ENCODE measurements at places on chromosomes 1 and 21.

DNA sequence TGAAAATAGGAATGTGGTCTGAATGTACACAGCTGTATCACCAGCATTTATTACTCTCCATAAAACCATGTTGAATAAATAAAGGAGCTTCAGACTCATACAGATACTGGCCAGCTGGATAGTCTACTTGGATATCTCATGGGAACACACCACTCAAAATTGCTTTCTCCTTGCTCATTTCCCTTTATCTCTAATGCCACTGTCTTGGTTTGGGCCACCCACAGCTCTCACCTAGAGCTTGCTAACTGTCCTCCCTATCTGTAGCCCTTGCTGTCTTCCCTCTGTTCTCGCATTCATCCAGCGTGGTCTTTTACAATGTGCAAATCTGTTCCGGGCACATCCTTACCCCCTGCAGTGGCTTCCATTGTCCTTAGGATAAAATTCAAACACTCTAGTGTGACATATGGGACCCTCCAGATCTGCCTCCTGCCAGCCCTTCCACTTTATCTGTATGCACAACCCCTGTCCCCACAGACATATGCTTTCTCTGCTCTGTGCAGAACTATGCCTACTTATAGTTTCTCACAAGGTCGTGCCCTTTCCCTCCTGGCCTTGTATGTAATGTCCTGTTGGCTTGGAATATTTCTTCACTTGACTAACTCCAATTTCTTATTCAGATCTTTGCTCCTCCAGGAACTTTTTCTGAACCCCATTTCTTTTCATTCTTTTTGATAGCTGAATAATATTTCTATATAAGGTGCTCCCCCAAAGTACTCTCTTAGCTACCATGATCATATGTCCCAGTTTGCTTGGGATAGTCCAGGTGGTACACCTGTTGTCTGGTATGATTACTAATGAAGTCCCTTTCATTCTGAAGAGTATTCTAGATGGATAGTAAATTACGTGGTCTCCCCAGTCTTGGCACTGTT, 2.9 kb downstream of the FLVCR1 start:
- no peak for DNase-seq

DNA sequence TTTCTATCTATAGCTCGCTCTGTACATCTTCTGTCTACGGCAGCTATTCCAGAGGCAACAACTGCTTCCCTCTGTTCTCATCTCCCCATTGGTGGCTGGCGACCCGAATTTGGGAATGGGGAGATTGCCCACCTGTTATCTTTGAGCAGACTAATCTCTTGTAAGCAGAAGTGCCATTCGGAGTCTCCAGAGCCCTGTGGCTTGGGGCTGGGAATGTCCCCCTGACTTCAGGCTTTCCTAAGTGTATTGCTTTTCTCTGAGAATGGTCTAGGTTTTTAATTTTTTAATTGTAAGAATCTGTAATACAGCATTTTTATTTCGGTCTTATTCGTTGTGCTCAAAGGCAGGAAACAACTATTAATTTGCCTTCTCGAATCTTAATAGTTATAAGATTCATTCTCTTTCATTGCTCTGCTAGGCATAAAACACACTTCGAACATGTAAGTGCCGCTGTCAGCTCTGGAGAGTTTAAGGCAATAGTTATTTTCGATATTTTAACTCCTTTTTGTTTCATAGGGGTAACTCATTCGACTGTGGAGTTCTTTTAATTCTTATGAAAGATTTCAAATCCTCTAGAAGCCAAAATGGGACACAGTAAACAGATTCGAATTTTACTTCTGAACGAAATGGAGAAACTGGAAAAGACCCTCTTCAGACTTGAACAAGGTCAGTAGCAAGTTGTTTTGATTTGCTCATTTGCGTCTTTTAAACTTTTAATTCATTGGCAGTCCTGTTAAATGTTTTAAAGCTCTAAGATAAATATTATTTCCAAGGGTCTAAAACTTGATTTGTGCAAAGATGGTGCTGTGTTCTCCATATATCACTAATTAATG, 514 bp downstream of the AGL start:
- no peak for DNase-seq

GRCh38 chr1:100506217-100506616, 31.7 kb upstream of the GPR88 start:
- no peak for DNase-seq

GRCh38 chr1:163928651-163929050, 606.9 kb downstream of the NUF2 start:
- DNase-seq: no peak

DNA sequence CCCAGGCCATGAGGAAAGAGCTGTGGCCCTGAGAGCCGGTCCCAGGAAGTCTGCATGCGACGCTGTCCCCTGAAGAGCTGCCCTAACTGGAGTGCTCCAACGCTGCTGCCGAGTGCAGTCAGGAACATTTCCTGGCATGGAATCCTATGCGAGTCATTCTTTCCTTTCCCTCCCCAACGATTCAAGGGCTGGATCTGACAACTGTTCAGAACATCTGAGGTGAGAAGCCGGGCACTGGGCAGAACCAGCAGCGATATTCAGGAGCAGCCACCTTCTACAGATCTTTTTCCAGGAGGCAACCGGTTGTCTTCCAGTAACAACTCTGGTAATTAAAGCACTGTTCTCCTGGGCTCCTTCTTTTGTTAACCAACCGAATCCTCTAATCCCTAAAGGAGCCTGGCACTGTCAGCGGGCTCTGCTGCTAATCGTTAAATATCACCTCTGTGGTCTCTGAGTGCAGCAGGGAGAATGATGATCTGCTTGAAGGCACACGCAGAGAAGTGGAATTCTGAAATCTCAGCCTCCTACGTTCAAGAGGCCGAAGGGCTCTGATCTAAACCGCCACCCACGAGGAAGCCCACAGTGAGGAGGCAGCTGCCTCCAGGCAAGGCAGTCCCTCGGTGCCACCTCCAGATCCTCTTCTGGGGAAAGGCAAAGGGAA, 55.8 kb downstream of the SLC45A1 start:
- no peak for DNase-seq

GRCh38 chr21:37253991-37254390, 13.1 kb downstream of the VPS26C start:
- DNase-seq: no peak

GRCh38 chr1:197841883-197842553, 60.4 kb upstream of the C1orf53 start:
- DNase-seq: no peak

- DNase-seq: no peak
Measured at GRCh38 chr1:74857676-74858075, 124.7 kb downstream of the TYW3 start.

GRCh38 chr21:45323487-45324311, 36.0 kb upstream of the POFUT2 start:
- DNase-seq: no peak

GRCh38 chr1:203166192-203166940, 9.3 kb downstream of the MYBPH start:
- DNase-seq: peak; percentile 51

- no peak for DNase-seq
Measured at GRCh38 chr1:60031146-60031545, 42.4 kb downstream of the C1orf87 start.

DNA sequence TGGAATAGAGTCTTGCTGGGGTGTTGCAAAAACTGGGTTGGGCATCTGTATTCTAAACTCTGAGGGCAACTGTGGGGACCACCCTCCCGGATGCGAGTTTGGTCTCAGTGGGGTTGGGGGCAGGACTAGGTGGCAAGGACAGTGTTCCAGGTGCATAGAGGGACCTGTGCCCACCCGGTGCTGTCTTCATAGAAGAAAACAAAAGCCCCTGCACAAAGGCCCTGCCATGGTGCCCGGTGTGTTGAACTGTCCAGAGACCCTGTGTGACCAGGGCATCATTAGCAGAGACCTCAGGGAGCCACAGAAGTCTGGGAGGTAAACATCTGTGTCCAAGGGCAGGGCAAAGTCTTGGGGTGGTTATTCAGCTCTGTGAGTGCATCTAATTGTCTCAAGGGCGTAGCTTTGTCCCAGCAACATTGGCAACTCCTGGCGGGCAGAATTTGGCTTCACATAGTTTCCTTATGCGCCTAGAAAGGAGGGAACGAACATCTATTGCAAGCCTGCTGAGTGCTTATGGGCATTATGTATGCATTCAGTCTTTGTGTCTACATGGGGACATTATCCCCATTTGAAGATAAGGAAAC, 72.2 kb upstream of the IFFO2 start:
- no peak for DNase-seq

- DNase-seq: no peak
Measured at GRCh38 chr1:26391450-26391849, 18.9 kb upstream of the ZNF683 start.

DNA sequence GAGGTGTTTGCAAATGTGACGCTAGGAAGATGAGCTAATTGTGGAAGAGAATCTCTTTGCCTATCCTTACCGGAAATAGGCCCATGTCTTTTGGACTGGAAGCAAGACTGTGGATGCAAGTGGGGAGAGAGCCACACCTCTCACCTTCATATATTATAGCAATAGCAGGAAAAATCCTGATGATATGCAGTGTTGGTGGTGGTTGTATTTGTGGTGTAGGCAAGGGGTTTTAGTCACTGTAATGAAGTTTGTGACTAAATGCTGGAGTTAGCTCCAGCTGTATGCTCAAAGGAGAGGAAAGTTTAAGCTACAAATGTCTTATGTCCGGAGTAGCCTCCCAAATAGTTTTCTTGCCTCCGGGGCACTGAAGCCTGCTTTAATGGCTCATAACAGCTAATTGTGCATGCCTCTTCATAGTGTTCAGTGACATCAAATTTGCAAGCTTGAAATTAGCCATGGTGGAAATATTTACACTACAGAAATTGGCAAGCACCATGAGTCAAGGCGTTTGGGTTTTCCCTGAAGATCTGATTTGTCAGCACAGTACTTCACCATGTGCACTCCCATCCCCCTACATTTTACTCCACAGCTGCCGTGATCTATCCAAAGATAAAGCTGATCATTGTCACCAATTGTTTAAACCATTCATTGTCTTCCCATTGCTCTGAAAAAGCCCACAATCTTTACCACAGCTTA, 102.6 kb upstream of the ZNF644 start:
- no peak for DNase-seq

- no peak for DNase-seq
Measured at GRCh38 chr1:236773919-236774318, 21.2 kb upstream of the MTR start.

GRCh38 chr1:41955461-41956159, 36.9 kb upstream of the HIVEP3 start:
- DNase-seq: peak; percentile 59

GRCh38 chr1:82143108-82143833, 342.5 kb downstream of the ADGRL2 start:
- DNase-seq: no peak

DNA sequence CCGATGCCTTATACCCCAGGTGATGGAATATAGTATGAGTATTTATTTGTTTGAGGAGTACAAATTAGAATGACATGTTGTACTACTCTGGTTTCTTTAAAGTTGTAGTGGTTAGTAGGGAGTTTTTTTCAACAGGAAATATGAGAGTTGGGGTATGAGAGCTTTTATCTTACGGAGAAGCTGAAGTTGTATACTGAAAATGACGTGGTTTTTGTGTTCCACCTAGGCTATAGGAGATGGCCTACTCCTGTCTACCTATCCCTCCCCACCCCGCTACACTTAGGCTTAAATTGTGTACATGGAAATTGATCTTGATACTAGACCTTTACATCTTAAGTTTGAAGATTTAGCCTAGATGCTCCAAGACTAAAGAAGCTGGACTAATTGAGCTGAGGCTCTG, 6.8 kb upstream of the HAX1 start:
- DNase-seq: no peak

DNA sequence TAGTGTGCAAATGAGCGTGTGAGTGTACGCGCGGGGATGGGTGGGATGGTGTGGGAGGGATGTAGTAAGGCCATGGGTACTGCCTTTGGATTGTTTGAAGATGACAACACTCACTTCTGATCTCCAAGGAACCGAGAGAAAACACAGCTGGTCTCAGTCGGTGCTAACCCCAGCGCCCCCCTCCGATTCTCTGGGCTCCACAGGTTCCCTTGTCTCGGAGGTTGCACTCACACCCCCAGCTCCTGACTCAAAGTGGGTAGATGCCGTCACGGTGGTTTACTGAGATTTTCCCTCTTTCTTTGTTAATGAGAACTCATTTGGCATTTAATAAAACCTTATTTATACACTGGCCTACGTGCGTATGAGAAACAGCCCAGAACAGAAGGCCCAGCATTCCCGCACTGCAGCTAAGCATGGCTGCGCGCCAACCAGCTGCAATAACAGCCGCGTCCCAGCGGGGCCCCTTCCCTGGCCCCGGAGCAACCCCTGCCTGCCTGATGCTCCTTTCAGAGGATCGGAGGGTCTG, 25.8 kb downstream of the ABCA4 start:
- DNase-seq: no peak
